ENCODE measurements at places on chromosomes 7 and 10. TPM values are rescaled to one million over a fixed set of nuclear protein-coding genes. Genes with fewer than 3 reads are reported as not detected.

Gene WAPL
- 32.8 TPM for polyA plus RNA-seq

Gene H2BK1
- not detected for polyA plus RNA-seq

Gene CHST12
- polyA plus RNA-seq = 24.9 TPM

Gene HOXA9
- polyA plus RNA-seq = 0.20 TPM

Gene HGF
- polyA plus RNA-seq = not detected

Gene SMIM30
- polyA plus RNA-seq = 46.6 TPM

Gene OPN1SW
- polyA plus RNA-seq = not detected

Gene MMD2
- not detected for polyA plus RNA-seq

Gene AIFM2
- 4.0 TPM for polyA plus RNA-seq

Gene ZNF503
- polyA plus RNA-seq = not detected

Gene ABCA13
- not detected for polyA plus RNA-seq

Gene XRCC2
- 0.43 TPM for polyA plus RNA-seq

Gene ADCYAP1R1
- not detected for polyA plus RNA-seq

Gene STARD3NL
- polyA plus RNA-seq = 48.9 TPM

Gene CC2D2B
- 0.28 TPM for polyA plus RNA-seq

Gene PDE6C
- polyA plus RNA-seq = not detected

Gene LRIT1
- polyA plus RNA-seq = not detected

Gene PDK4
- not detected for polyA plus RNA-seq

Gene CRHR2
- polyA plus RNA-seq = not detected

Gene YKT6
- 46.3 TPM for polyA plus RNA-seq

Gene HOXA1
- polyA plus RNA-seq = 0.24 TPM

Gene FAM24B
- polyA plus RNA-seq = 10.5 TPM

Gene ITIH5
- not detected for polyA plus RNA-seq

Gene ZNF12
- 27.8 TPM for polyA plus RNA-seq

Gene PLEKHS1
- polyA plus RNA-seq = not detected

Gene AKR1C8
- polyA plus RNA-seq = not detected

Gene MYH16
- polyA plus RNA-seq = not detected

Gene TMEM178B
- polyA plus RNA-seq = not detected

Gene IL2RA
- polyA plus RNA-seq = 27.2 TPM

Gene PRKAR1B
- 4.6 TPM for polyA plus RNA-seq

Gene DNAH11
- not detected for polyA plus RNA-seq

Gene SUMF2
- polyA plus RNA-seq = 130 TPM

Gene KLF14
- polyA plus RNA-seq = 0.11 TPM

Gene TAS2R5
- polyA plus RNA-seq = 0.33 TPM

Gene FAM25G
- polyA plus RNA-seq = not detected

Gene NME8
- not detected for polyA plus RNA-seq
